ENCODE measurements at places on chromosomes 12 and 14.

DNA sequence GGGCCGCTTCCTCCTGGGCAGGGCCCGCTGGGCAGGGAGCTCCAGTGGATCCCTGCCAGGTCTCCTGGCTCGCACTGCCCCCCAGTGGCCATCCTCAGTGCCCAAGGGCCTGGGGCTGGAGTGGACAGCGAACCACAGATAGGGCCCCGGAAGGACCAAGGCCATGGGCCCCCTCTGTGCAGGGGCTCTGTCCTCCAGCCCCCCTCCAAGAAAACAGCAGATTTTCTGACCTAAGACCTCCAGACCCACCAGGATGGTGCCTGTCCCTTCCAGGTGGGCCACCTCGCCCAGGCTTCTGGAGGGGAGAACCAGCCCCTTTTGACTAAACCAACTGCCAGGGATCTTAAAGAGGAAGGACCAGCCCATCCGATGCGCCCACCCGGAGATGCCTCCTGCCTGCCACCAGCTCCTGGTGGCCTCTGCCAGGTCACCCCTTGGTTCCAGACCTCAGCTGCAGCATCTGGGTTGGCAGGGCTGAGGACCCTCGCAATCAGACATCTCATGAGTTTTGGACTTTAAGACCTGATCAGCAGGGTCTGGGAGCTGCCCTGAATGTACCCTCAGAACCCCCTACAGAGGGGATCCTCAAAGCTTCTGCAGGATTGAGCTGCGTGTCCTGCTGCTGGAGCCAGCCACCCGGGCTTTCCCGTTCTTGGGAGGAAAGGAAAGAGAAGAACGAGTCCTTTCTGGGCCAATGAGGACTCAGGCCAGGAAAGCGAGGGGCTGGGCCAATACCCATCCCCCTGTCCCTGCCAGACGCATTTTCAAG is 325.8 kb upstream of the DIO3 start:
- DNase-seq: peak; percentile 91

DNA sequence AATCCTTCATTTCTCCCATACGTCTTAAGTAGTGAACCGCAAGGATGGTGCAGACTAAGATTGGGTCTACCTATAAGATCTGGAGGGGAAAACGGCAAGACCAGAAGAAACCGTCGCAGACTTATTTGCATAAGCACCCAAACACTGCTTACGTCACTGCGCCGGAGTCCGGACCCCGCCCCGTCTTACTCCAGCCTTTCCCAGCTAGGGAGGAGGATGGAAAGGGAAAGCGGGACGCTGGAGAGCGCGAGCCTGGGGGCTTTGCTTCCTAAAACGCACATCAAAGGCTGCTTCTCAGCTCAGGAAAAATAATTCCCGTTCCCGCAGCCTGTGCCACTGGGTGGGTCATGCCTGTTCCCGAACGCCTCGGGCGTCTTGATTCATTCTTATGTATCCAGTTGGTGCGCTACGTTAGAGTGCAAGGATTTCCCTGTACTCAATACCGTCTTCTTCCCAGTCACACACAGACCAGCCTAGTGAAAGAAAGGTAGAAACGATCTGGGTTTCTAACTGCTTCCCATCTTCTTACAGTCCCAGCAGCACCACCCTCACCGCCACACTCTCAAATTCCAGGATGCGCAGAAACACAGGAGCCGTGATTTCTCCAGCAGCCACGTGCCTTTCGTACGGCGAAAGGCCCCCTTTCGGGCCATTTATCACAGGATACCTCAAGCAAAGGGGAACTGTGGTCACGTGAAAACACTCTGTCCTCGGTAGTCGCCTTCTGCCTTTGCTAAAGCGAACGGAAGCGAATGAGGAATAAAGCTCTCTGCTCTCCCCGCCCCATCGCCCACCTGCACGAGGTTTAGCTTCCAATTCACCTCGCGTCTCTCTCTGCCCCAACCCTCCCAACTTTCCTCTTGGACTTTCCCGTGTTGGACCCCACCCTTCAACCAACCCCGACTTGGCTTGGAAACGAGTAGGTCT is 1.1 kb downstream of the SLC6A15 start:
- peak; percentile 86 for DNase-seq

DNA sequence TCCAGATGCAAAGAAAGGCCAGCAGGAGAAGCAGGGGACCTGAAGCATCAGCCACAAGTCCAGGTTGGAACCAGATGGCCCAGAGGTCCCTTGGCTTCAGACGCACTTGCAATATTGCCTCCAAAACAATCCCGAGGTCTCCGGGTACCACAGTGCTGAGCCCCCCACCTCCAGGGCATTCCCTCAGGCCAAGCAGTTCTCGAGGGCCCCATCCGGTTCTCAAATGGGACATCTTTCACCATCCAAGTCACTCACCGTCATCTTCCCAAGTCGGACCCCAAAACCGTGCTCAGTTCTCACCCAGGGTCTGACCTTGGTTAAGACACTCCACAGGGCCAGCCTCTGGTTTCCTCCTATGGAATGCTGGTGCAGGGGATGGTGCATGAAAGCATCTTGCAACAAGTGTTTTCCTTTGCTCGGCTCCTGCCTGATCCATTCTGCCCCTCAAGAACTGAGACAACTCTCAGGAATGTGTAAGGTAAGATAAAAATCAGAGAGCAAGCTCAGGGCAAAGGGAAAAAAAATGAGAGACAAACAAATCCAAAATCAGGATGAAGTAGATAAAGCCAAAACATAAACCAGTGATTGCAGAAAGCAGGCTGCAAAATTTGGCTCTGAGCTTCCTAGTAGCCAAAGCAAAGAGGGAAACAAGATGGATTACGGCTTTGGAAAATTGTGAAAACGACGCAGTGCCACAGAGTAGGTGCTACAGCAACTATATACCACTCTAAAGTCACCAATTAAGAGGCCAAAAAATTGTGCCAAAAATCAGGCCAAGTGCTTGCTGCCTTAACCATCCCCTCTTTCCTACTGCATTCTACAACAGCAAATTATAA is 8.0 kb downstream of the NCOR2 start:
- no peak for DNase-seq

DNA sequence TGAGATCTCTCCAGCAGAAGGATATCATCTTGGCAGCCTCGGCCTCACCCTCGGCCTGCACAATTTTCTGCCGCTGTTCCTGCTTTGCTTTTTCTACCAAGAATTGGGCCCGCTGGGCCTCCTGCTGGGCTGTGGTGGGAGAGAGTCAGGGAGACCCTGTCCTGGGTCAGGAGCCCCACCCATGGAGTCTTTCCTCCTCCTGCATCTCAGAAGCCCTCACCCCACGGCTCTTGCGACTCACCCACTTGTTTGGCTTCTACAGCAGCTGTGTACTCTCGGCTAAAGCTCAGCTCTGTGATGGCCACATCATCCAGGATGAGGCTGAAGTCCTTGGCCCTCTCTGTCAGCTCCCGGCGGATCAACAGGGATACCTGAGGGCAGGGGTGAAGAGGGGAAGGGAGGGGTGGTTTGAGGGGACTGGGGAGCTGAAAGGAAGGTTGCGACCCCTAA is 2.8 kb downstream of the PHB2 start:
- DNase-seq: no peak

DNA sequence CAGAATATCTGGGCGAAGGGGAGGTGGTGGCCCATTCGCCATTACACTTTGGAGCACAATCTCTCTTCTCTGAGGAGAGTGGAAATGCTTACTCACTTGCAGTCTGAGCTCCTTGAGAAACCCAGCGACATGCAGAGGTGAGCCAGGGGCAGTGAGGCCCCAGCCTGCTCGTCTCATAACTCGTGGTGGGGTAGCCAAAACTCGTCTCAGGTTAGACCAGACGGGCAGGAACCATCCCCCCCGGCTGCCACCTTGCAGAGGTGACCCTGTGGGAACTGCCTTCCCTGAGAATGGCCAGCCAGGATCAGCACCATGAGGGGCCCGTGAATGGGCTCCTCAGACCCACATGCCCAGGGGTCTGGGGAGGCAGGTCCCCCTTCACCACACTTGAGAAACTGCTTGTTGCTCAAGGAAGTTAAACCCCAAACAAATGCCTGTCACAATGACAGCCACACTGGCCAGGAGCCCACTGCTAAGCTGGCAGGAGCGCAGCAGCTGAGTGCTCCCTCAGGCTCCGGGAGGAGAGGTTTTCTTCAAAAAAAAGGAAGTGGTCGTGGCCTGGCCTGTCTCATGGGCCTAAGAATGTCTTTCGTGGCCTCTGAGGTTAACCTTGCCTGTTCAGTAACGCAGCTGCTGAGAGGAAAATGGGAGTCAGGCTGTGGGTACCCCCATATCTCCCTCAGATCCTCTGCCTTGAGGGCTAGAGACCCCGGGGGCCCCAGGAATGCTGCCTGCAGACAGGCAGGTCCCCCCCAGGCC is 9.2 kb upstream of the ALDH2 start:
- DNase-seq: no peak

DNA sequence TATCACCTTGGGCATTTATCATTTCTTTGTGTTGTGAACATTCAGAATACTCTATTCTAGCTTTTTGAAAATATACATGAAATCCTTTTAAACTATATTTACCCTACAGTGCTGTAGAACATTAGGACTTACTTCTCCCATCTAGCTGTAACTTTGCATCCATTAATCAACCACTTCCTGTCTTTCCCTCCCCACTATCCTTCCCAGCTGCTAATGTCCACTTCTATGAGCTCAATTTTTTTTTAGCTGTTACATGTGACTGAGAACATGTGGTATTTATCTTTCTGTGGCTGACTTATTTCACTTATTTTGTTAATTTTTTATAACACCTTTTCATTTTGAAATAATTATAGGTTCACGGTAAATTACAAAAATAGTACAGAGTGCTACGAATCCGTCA is 136.0 kb downstream of the LMNTD1 start:
- no peak for DNase-seq

DNA sequence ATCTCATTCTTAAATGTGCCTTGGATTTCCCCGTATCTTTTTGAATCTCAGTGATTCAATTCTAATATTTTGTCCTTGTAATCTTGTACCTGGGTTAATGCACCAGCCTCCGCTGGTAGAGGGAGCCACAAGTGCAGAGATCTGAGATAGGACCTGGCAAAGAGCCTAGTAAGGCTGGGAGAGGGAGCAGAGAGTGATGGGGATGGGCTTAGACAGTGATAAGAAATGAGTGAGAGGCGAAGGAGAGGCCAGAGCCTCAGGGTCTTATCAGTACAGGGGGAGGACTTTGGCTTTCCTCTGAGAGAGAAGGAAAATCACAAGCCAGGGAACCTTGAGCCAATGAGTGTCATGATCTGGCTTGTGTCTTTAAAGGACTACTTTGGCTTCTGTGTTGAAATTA is 30.5 kb upstream of the LMNTD1 start:
- peak; percentile 15 for DNase-seq

- no peak for DNase-seq
Observed at GRCh38 chr12:27014859-27015729, 910 bp upstream of the TM7SF3 start.

DNA sequence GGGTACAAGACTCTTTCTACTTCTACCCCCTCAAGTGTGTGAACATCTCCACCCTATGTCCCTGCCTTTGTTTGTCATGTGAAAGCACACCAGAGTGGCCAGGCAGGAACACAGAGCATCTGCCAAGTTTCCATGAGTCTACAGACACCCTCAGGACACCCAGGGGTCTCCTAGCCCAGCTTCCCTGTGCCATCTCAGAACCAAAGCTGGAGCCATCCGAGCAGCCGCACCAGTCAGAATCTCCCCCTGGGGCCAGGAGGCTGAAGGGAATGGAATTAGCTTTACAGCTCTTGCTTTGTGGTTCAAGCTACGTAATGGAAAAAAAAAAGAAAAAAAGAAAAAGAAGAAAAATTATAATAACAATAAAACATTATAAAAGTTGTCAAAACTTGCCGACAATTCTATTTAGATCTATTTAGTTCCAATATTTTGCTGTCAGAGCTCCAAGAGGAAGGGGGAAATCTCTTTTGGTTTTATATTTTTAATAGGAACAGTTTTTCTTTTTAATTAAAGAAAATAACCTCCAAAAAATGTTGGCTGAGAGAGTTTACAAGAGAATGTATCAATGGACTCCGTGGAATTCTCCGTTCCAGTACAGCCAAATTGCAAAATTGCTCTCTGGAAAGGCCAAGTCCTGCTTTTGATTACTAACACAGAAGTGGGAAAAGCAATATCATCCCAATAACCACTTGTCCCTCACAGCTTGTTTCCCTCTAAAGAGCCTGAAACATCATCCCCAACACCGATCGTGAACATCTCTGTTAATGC is 37.1 kb downstream of the TBX5 start:
- no peak for DNase-seq

- DNase-seq: no peak
Observed at GRCh38 chr12:76915361-76916169, 36.7 kb upstream of the CSRP2 start.

DNA sequence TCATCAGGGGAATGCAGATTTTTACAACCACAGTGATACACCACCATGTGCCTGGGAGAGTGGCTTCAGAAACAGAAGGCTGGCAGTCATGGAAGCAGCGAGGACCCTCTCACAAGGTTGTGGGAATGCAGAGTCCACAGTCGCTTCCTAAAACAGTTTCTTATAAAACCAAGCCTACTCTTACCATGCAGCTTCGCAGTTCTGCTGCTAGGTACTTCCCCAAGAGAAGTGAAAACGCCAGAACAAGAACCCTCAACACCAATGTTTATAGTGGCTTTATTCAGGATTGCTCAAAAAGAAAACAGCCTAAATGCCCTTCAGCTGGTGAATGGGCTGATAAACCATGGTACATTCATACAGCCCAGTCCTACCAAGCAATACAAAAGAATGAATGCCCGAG is 87.2 kb downstream of the DDX51 start:
- DNase-seq: no peak

GRCh38 chr12:131367983-131368667 is 342.8 kb upstream of the SFSWAP start:
- no peak for DNase-seq

DNA sequence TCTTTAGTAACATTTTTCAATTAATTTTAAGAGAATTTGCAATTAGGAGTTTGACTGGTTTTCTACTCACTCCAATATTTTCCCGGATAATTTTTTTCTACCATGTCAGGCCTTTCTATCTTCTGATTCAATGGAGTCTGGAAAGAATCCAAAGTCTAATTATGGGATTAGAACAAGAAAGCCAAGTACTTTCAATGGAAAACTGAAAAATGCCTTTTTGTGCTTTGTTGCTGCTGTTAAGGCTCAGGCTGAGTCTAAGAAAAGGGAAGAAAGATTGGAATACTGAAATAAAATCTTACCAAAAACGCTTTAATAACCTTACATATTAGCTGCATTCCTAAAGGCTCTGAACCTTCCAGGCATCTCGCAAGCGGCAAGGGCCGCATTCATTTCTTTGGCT is 24.4 kb upstream of the DHRS4 start:
- DNase-seq: no peak

DNA sequence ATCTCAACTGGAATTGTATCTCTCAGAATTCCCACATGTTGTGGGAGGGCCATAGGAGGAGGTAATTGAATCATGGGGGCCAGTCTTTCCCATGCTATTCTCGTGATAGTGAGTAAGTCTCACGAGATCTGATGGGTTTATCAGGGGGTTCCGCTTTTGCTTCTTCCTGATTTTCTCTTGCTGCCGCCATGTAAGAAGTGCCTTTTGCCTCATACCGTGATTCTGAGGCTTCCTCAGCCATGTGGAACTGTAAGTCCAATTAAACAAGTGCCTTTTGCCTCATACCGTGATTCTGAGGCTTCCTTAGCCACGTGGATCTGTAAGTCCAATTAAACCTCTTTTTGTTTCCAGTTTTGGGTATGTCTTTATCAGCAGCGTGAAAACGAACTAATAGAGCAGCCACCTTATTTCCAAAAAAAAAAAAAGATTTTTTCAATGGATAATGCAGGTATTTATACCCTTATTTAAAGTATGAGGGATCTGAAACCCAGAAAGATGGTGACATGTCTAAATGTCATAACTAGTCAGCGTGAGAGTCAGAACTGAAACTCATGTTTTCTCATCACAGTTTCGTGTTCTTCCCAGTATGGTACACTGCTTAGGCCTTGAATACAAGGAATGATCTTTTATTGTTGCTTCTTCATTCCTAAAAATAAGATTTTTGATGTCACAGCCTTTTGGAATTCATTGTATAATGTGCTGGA is 89.6 kb downstream of the ERC1 start:
- DNase-seq: no peak

GRCh38 chr12:92248977-92249376 is 103.3 kb upstream of the BTG1 start:
- no peak for DNase-seq
